ENCODE measurements at places on chromosomes 5 and 9.

GRCh38 chr5:114789773-114790402 lies 379.8 kb downstream of the TRIM36 start:
- no peak for DNase-seq

DNA sequence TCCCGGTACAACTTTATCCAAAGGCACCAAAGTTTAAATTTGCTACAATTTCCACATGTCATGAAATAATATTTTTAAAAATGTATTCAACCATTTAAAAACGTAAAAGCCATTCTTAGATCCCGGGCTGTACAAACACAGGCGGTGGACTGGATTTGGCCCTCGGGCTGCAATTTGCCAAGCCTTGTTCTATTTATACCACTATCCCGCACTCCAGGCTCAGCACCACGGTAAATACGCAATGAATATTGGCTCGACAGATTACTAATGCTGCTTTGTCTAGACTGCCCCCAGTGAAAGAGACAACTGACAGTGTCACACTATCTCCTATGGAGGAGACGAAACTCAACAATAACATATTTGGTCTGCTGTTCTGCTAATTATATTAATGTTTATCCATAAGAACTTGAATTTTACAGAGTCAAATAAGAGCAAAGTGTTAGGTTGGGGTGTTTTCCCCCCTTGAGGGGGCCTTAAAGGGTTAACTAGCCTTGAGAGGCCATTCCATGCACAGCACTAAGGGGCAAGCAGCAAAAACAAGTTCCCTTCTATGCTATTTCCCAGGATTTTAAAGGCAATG lies 98.1 kb downstream of the MARCHF11 start:
- no peak for DNase-seq

- DNase-seq = no peak
Measured at GRCh38 chr5:107501965-107502675, 168.6 kb downstream of the EFNA5 start.

DNA sequence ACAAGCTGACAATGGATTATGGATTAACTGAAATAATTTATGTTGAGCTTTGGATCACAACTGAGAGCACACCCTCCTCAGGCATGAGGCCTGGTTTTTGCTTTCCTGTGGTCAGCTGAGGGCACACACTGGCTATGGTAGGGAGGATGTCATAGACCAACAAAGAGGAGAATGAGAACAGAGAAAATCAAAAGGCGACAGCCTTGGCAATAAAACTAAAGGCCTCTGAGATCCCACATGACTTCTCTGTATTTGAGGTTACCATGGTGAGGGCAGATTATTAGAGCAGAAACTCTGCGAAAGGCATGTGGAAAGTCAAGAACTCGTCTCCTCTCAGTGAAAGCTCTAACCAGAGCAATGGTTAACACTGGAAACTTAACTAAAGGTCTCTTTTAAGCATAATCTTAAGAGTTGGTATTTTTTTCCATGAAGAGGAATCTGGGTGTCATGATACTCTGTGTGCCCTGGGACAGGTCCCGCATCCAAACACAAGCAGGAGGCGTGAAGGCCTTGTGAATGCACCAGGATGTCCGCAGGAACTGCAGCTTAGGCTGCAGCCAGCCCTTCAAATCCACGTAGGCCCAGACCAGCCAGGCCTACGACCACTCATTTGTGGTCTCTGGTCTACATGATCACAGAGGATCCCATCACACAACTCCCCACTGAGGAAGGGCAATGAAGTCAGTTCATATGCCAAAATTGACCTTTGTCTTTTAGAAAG lies 12.4 kb upstream of the MEIKIN start:
- no peak for DNase-seq

GRCh38 chr5:94793816-94794198 lies 175.3 kb downstream of the SLF1 start:
- DNase-seq = no peak

GRCh38 chr5:176350416-176350815 lies 11.1 kb downstream of the KIAA1191 start:
- no peak for DNase-seq

DNA sequence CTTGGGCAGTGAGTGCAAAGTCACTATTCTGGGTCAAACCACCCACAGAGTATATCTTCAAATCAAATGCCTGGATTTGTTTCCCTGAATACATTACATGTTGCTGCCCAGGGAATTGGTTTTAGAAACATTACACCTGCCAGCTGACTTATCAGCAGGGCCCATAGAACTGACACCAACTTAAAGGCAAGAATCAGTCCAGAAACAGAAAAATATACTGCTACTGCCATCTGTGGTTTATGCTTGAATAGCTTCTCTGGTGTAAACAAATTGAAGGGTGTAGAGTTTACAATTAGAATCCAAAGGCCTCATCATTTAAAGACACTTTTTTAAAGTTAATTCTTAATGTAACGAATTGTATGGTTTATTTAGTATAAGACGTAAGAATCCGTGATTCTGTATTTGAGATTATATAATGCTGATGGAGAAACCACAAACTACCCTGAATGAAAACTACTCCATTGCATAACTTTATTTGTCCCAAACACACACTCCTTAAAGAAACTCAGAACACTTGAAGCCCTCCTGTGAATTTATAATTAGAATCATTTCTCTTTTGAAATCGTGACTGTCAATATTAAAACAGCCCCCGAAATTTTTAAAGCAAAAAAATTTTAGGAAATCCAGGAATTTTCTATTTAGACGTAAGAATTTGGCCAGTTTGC lies 6.2 kb downstream of the NR6A1 start:
- DNase-seq = no peak

- DNase-seq = no peak
Measured at GRCh38 chr9:4588721-4589120, 73.4 kb upstream of the PLPP6 start.

- no peak for DNase-seq
Measured at GRCh38 chr9:88747768-88748167, 212.8 kb downstream of the NXNL2 start.

- DNase-seq = no peak
Measured at GRCh38 chr9:133429641-133430161, 7.5 kb downstream of the ADAMTS13 start.

GRCh38 chr9:77851882-77852595 lies 179.6 kb downstream of the GNAQ start:
- DNase-seq = no peak

- DNase-seq = no peak
Measured at GRCh38 chr9:111904026-111904425, 7.4 kb downstream of the UGCG start.

GRCh38 chr5:53991942-53992341 lies 318.4 kb downstream of the ARL15 start:
- DNase-seq = no peak

DNA sequence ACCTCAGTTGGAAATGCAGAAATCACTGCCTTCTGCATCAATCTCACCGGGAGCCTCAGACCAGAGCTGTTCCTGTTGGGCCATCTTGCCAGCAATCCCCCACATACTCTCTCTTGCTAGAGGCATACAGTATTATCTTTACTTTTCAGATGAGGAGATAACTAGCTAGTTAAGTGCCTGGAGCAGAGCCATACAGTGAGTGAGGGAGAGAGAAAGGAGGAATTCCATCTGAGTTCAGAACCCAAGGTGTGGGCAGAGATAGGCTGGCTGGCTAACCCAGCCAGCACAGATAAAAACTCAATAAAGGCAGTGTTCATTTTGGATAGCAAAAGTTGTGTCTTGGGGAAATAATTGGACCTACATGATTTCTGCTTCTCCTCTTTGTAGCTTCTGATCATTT lies 268.0 kb upstream of the KIF2A start:
- DNase-seq = no peak

DNA sequence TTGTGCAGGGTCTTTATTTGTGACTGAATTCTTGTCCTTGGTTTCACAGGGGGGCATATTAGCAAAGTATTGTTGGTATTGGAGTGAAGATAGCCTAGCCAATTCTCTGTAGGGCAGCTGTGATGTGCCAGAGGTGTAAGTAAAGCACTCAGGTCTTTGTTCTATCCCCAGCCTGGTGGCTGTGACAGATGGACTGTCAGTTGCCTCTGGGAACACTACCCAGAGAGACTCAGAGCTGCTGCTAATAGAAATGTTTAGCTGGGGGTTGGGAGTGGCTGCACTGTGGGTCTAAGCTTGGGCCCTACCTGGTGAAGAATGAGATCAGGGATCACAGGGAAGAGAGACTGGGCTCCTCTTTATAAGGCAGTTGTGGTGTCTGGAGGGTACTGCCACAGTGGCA lies 1006.5 kb upstream of the TYRP1 start:
- no peak for DNase-seq

DNA sequence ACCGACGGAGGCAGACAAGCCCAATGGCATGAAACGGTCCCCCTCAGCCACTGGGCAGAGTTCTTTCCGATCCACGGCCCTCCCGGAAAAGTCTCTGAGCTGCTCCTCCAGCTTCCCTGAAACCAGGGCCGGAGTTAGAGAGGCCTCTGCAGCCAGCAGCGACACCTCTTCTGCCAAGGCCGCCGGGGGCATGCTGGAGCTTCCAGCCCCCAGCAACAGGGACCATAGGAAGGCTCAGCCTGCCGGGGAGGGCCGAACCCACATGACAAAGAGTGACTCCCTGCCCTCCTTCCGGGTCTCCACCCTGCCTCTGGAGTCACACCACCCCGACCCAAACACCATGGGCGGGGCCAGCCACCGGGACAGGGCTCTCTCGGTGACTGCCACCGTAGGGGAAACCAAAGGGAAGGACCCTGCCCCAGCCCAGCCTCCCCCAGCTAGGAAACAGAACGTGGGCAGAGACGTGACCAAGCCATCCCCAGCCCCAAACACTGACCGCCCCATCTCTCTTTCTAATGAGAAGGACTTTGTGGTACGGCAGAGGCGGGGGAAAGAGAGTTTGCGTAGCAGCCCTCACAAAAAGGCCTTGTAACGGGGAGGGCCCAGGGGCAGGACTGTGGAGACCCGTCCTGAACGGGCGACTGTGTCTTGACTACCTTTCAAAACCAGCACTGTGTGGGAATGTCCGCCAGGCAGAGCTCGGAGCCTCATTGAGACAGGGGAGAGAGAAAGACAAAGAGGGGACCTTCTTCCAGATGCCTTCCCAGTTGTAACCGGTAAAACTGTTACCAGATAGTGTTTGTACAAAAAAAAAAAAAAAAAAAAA lies 29.9 kb downstream of the CD180 start:
- peak; percentile 56 for DNase-seq

DNA sequence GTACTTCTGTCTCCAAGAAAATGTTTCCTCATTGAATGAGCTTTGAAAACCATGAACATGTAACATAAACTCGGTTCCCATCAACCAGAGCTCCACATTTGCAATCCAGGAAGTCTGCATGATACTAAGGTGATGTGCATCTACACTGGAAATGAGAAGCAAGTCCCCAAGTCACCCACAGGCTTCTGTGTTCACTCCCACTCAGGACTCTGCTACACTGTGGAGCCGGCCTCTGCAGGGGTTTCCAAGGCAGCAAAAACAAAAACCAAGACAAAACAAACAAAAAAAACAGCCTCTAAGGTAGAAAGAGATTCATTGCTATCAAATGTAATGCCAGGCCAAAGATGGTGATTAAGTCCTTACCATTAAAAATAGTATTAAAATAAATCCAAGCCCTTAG lies 593.7 kb downstream of the IRX1 start:
- DNase-seq = no peak

DNA sequence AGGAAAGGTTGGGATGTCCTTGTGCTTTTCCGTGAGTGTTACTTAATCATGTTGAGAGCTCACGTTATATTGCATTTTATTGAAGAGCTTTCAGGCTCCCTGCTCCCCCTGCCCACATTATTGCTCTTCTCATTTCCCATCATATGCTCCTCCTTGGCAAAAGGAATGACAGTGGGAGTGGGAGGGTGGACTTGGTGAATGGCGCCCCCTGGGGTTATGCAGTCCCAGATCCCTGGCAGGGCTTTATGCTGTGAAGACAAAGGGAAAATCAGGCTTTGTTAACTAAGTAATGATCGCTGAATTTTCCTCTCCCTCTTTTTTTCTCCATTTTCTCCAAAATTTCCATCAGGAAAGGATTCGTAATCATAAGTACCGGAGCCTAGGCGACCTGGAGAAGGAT lies 166.6 kb downstream of the SMARCA2 start:
- DNase-seq = no peak

GRCh38 chr5:157747173-157747740 lies 3.7 kb downstream of the LSM11 start:
- no peak for DNase-seq

DNA sequence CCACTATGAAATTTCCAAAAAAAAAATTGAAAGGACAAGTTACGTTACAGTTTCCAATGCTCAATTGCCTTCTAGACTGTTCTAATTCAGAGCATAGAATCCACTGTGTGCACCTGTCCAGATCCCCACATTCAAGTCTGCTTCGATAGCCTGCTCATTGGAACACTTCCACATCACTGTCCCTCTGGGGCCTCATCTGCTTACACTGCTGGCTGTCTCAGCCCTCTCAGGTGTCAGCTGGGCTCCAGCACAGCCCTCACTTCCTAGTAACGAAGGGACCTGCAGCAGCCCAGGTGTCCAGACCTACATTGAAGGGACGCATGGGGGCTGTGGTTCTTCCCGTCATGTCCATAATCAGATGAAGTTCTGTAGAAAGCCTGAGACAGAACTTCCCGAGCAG lies 94.3 kb upstream of the EMB start:
- DNase-seq = no peak

DNA sequence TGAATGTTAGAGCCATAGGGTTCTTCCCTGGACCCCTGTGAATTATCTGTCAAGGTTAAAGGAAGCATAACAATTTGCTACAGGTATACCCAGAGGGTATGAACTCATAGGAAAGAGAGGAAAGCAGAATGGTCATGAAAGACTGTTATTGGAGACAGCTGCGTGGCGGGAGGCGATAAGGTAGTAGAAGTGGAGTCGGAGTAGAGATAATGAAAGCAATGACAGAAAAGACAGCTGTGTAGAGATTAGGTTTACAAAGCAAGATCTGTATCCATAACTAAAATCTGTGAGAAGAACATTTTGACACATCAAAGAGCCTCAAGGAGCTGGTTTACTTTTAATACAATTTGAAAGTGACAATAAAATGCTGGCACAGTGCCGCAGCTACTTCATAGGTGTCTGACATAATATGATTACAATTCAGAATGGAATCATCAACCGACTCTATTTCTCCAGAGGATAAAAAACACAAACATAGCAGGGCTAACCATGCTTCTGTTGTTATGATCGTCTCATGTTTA lies 603.9 kb downstream of the CDH12 start:
- DNase-seq = no peak

DNA sequence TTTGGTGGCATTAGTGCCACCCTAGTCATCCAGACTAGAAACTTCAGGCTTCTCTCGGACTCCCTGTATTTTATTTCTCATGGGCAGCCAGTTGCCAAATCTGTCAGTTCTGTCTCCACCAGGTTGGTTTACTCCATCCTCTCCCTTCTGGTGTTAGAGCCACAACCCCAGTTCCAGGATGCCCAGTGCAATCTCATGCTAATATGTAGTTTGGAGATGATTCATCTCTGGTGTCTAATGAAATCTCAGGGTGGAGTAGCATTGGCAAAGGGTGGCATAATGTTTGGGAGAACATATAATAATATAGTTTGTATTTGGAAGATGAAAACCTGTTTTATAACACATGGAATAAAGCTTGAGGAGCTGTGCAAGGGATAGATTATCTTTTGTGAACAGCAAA lies 30.2 kb downstream of the SLC46A2 start:
- no peak for DNase-seq
